ENCODE measurements at places on chromosomes 13 and 19.

- no peak for DNase-seq
These were observed 25.2 kb downstream of the ZNF383 start for GRCh38 chr19:37243206-37243632.

- DNase-seq: no peak
These were observed 84.0 kb downstream of the MZT1 start for GRCh38 chr13:72643311-72643989.

DNA sequence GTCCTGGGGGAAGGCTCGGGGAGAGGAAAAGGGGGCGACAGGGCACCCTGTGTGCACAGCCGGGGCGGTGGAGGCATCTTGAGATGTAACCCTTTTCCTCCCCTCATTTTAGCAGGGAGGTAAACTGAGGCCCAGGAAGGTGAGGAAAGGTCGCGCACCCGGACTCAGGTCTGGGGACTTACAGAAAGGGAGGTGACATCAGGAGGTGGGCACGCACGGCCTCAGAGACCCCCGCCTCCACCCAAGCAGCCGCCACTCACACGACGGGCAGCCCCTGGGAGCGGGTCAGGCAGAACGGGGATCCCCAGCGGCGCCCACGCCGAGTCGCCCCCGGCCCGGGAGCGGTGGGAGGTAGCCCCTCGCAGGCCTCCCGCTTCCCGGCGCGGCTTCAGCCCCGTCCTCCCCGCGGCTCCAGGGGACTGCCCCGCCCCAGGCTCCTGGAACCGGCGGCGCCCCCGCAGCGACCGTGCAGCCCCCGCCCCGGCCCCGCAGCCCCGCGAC is 477 bp downstream of the PIP5K1C start:
- DNase-seq: no peak

DNA sequence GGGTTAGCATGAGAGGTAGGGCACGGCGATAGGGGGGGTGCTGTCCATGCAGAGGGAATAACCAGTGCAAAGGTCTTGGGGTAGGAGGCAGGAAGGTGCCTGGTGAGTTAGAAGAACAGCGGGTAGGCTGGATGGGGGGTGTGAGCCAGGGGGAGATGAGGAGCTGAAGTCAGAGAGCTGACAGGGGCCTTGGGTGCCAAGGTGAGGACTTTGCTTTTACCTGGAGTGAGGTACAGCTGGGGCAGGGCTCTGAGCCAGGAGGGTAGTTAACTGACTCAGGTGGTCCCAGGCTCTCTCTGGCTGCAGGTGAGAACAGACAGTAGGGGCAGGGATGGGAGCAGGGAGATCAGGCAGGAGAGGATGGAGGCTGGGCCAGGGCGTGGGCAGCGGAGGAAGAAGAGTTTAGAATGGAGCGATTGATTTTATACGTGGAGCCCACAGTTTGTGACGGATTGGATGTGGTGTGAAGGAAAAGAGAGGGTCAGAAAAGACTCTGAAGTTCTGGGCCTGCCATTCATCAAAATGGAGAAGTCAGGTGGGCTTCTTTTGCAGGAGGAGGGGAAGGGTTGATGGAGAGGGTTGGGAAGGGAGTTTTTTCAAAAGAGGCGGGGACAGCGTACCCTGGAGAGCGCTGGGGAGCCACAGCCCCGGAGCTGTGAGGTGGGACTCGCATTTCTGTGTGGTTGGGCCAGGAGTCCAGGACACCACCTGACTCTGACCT is 1.2 kb upstream of the GRAMD1A start:
- DNase-seq: no peak

GRCh38 chr13:28401303-28402056 is 93.4 kb downstream of the FLT1 start:
- no peak for DNase-seq

- DNase-seq: no peak
These were observed 12.3 kb downstream of the ZNF507 start for GRCh38 chr19:32357720-32358119.

- no peak for DNase-seq
These were observed 7.8 kb upstream of the ATP12A start for GRCh38 chr13:24672141-24673132.

DNA sequence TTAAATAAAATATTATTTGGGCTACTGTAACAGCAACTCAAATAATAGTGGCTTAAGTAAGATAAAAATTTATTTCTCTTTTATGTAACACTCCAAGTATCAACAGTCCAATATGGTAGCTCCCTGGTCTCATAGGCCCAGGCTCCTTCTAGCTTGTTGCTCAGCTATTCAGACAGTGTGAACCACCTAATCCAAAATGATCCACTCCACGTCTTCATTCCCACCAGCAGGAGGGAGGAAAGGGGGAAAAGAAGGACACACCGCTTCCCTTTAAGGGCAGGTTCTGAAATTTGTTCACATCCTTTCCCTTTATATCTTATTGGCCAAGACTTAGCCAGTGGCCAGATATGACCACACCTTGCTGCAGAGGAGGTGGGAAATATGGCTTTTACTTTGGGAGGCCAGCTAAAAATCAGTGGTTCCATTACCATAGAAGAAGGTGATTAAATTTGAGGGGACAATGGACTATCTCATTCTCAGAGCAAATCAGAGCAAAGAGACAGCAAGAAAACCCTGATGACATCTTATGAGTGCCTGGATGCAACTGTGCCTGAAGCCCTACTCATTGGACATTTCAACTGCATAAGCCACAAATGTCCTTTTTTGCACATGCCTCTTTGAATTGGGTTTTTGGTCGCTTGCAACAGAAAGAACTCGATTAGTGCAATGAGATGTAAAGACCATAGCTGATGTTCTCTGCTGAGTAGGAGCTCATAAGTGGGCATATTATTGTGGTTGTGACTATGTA is 7.0 kb upstream of the EPOR start:
- no peak for DNase-seq

GRCh38 chr19:45217193-45217956 is 27.8 kb downstream of the EXOC3L2 start:
- DNase-seq: no peak

DNA sequence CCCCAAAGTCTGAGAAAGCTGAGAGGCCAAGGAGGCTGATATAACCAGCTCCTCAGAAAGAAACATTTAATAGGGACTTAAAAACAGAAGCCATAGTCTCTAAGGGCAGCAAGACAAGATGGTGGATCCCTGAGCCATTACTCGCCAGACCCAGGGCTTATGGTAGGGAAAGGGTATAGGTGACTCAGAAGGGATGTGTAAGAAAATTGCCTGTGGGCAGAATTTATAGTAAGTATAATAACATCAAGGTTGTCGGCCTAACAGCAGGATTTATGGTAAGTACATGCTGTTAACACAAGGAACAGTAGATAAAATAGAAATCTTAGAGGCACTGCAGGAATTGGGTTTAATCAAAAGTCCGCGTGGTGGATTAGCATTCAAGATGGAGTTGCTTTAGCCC is 14.7 kb downstream of the KBTBD6 start:
- DNase-seq: no peak

DNA sequence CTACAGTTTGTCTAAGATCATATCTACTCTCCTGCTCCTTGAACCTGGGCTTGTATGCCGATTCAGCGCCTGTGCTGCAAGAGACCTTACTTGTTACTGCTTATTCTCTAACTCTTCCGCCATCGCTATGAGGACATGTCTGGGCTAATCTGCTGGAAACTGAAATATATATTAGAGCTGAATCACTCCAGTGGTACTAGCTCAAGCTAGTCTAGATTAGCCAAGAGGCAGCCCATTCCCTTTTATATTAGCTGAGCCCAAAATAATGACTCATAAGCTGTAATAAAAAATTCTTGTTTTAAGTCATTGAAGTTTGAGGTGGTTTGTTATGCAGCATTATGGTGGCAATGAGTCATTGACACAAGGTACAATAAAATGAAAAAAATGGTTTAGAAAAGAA is 52.8 kb downstream of the SLC6A16 start:
- no peak for DNase-seq

DNA sequence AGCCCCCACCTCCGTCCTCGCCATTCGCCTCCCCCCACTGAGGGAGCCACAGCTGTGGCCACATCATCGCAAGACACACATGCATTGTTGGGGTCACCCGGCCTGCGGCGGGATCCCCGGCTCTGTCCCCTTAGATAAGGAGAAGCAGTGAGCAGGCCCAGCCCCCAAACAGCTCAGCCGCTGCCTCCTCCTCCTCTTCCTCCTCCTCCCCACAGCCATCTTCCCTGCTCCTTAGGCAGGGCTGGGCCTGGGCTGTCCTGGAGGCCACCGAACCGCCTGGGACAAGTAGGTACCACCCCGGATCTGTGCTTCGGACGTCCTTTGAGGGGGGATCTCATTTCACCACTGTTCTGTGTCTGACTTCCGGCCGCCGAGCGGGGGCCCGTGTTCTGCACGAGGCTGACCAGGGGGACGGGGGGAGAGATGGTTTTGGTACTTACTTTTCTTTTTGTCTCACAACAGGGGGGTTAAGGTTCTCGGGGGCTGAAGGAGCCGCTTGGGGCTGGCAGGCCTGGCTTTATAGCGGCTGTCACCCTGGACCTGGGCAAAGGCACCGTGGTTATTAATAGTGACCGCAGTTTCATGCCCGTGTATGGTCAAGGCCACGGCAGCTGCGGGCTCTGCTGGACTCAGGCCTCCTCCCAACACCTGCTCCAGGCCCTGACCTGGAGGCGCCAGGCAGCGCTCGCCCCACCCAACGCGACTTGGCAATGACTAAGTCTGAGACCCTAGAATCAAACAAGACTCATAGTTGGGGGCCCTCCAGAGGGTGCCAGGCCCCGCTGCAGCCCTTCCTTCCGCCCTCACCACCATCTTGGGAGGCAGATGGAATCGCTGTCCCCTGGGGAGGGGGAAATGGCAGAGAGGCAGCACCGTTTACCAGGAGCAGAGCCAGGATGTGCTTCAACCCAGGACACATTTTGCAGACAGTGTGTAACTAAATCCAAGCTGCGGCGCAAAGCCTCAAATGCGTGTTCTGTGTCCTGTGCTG is 18.3 kb downstream of the NMRK2 start:
- DNase-seq: no peak

DNA sequence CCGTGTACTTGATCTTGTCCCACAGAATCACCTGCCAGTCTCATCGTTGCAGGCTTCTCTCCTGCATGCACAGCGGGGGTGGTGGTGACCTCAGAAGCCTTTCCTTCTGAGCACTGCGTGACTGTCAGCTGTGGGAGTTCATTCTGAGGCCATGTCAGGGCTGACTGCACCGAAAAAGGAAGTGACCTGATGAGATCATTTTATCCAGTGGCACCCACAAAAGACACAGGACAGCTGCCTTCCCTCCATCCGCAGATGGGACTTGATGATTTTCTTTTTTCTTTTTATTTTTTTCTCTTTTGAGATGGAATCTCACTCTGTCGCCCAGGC is 89.7 kb downstream of the RAB20 start:
- peak; percentile 55 for DNase-seq
